Cerebellar nuclear complex (tissue), 1 donor: ENCODE measurements at places on chromosomes 2 and 18.

DNA sequence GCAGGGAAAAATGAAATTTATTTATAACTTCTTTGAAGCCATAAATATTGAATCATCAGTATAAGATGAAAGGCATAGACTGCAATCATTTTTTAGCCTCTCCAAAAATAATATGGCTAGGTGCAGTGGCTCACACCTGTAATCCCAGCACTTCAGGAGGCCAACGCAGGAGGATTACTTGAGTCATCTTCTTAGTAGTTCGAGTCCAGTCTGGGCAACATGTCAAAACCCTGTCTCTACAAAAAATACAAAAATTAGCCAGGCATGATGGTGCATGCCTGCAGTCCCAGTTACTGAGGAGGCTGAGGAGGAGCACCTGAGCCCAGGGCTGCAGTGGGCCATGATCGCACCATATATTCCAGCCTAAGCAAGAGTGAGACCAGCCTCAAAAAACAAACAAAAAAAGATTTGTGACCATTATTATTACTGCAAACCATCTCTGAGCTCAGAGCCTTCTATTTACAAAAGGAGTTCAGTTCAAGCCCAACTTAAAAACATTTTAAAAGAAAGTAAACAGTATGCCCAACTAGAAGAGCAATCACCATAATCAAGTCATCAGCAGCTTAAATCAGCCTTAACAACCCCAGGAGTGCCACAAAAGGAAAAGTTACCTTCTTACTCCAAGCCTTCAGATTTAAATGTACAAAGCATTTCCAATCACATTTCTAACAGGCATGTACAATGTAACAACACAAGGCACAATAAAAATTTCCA is 37.5 kb downstream of the KCNG3 start:
- DNase-seq: no peak

GRCh38 chr2:208466151-208466919 is 59.7 kb downstream of the PTH2R start:
- no peak for DNase-seq

- DNase-seq: no peak
These were observed 171.2 kb downstream of the SP3 start for GRCh38 chr2:173793709-173794565.

DNA sequence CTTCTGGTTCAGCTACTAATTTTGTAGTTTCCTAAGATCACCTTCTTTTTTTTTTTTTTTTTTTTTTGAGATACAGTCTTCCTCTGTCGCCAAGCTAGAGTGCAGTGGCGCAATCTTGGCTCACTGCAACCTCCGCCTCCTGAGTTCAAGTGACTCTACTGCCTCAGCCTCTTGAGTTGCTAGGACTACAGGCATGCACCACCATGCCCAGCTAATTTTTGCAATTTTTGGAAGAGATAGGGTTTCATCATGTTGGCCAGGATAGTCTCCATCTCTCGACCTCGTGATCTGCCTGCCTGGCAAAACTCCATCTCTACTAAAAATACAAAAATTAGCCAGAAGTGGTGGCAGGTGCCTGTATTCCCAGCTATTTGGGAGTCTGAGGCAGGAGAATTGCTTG is 301.5 kb upstream of the TFPI start:
- no peak for DNase-seq

GRCh38 chr2:202290970-202291369 is 25.4 kb downstream of the NOP58 start:
- no peak for DNase-seq

GRCh38 chr18:10147752-10148151 is 233.9 kb downstream of the VAPA start:
- no peak for DNase-seq

DNA sequence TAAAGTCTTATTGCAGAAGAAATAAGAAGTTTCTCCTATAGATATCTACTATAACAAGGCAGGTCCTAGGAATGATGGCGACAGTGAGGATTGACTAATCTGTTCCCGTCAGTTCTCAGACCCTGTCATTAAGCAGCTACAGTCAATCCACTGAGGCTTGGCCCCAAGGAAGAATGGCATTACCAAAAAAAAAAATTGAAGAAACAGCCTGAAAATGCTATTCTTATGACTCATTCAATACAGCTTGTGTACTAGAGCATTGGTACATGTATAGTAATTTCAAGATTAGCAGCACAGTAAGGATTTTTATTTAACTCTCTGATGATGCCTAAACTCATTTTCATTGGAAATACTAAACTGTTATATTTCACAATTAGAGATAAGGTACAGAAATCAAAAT is 1096.1 kb upstream of the NXPH2 start:
- DNase-seq: no peak

DNA sequence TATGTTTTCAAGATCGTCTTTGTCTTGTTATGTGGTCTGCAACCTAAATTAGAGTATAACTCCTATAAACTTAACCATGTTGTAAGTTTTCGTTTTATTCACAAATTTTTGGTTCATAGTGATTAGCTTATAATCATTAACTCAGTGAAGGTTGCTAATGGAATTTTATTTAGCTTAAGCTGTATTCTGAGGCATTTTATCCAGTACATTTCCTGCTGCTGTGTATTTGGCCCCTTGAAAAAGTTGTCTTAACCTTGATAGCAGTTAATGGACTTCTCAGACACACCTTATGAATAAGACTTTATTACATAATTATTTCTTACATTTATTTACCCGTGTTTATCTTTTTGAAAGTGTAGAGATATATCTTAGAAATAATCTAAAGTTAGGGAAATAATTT is 20.5 kb downstream of the VAPA start:
- no peak for DNase-seq

DNA sequence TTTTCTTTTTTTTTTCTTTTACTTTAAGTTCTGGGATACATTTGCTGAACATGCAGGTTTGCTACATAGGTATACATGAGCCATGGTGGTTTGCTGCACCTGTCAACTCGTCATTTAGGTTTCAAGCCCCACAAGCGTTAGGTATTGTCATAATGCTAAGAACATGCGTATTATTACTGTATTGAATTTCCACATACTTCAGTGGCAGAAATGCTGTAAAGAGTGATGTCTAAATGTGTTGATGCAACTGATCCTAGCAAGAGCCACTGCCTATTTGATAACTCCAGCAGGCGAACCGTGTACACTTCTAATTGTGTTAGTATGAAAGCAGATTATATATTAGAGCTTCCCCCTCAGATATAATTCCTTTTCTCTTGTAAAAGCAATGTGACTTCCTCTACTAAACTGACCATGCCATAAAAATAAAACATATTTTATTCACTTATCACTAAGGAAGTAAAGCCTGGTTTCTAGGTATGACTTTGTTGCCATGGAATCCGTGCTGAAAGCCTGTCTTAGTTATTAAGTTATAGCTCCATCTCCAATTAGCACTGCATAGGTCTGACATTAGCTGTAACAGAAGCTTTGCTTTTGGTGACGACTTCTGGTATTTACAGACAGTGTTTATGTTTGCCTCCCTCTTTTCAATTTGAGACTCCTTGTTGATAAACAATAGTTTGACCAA is 280.0 kb downstream of the GALR1 start:
- no peak for DNase-seq

GRCh38 chr2:204024503-204024902 is 87.9 kb downstream of the ICOS start:
- DNase-seq: no peak

- no peak for DNase-seq
These were observed 22.0 kb downstream of the KATNAL2 start for GRCh38 chr18:46939337-46939963.

- DNase-seq: no peak
These were observed 166.3 kb upstream of the SKOR2 start for GRCh38 chr18:47417807-47418206.

- no peak for DNase-seq
These were observed 292.1 kb downstream of the EXOC6B start for GRCh38 chr2:72533765-72534164.

- no peak for DNase-seq
These were observed 281.8 kb downstream of the ALPK2 start for GRCh38 chr18:58347135-58347534.

- DNase-seq: no peak
These were observed 38.3 kb upstream of the RMDN2 start for GRCh38 chr2:37886745-37887144.

DNA sequence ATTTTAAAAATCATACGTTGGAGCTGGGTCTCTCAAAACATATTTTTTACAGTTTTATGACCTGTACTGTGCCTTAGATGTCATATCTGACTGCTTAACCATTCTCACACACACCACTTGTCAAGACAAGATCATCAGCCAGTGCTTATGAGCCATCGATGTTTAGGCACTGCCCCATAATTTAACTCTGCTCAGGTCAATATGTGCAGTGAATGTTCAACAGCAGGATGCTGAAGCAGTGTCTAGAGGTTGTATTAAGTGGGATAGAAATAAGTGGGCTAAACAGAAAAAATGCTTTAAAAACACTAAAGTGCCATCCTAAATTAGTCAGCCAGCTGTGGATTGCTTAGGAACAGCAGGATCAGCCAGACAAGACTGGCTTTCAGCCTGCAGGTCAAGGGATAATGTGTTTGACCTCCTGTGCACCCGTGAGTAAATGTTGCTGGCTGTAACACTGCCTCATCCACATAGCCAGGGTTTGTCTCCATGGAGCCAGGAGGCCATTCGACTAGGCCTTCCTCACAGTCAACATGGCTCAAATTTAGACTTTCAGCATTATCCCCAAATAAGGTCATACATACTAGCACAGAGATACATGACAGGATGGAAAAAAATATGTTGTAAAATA is 139.0 kb upstream of the NXPH2 start:
- DNase-seq: no peak

- DNase-seq: peak; percentile 1
These were observed 37.6 kb upstream of the SLC4A10 start for GRCh38 chr2:161586517-161587167.

- DNase-seq: no peak
These were observed 11.5 kb downstream of the PPP1R7 start for GRCh38 chr2:241161646-241162281.

- no peak for DNase-seq
These were observed 142.5 kb upstream of the GATA6 start for GRCh38 chr18:22026889-22027288.

DNA sequence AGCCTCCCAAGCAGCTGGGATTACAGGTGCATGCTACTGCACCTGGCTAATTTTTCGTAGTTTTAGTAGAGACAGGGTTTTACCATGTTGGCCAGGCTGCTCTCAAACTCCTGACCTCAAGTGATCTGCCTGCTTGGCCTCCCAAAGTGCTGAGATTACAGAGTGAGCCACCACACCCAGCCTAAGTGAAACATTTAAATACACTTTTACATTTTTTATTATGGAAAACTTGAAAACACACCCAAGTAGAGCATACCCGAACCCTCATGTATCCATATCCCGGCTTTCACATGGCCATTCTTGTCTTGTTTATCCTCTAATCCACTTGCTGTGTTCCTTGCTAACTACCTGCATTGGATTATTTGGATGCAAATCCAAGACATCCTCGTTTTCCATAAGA is 13.2 kb upstream of the AGPS start:
- DNase-seq: no peak

DNA sequence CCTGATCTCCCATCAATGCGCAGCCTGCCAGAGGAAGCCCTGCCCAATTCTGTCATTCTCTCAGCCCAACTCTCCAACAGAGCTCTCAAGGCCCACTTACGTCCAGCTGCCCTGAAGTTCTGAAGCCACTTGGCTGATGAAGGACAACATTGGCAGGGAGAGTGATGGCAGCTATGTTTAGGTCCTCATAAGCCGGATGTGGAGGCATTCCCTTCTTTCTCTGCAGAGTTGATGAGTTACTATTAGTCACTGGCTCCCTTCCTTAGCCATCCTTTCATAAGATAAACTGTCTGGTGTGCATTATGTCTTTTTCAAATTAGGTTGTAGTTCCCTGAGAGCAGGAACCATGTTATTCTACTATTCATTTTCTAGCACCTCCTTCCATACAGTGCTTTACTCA is 22.5 kb upstream of the TACR1 start:
- DNase-seq: no peak

DNA sequence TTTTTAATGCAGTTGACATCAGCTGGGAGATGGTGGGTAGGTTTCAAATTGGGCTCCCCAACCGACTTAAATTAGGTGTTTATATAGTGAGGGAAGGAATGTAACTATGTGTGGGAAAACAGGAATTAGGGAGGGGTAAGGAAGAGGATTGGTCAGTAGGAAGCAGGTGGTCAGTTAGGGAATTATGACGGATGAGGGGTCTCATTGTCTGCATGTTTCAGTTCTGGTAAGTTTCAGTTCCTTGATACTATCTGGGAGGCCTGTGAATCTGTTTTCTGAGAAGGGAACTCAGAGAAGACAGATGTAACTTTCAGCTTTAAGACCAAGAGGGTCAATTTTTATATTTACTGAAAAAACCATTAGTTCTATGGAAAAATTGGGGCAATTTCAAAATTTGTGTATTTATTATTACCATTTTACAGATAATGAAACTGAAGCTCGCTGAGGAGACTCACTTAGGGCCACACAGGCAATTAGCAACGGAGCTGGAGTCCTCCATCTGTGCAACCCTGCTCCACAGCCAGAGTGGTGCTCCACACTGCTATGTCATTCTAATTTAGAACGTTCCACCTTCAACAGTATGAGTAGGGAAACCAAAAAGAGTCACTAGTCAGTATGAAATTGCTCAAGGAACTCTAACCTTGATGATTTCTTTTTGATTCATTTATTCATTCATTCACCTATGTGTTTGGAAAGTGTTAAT is 36.0 kb upstream of the CCDC195 start:
- DNase-seq: no peak

DNA sequence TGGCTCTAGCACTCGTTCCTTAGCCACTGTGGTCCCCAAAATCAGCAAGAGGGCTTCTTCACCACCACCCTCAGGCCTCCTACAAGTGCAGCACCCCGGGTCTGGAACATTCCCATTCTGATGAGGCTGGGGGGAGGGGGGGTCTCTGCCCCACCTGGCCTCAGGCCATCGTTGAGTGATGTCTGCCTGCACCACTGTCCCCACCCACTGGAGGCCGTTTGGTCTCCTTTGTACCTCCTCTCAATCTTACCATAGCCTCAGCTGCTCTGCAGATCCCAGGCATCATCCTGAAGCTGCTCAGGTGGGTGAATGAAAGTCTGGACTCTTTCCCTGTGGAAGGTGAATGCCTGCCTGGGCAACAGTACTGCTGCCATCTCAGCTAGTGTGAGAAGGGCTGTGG is 42.3 kb downstream of the WDR75 start:
- no peak for DNase-seq

- DNase-seq: no peak
These were observed 1203.8 kb upstream of the PIK3C3 start for GRCh38 chr18:40751186-40751585.

- no peak for DNase-seq
These were observed 27.0 kb downstream of the NTSR2 start for GRCh38 chr2:11642972-11643371.

DNA sequence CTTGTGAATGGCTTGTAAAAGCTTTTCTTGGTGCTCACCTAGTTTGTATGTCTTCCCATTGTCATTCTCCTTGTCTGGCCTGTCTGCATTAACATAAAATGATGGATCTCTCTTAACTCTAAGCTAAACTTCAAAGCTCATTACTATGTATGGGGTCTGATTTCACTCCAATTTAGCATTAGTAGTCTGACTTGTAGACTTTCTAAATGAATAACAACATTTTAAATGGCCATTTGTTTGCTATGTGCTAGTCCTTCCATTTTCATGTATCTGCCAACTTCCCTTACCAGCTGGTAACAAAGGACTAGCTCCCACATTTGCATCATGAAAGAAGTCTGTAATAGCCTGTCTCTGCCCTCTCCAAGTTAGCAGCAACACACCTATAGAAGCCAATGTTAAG is 324.2 kb upstream of the RGPD4 start:
- DNase-seq: no peak
